HCT116 (cell line): ENCODE measurements at places on chromosomes 1 and 21. TPM values are rescaled to one million over a fixed set of nuclear protein-coding genes. Genes with fewer than 3 reads are reported as not detected.

GRCh38 chr1:201104141-201104540, 8.1 kb downstream of the CACNA1S start:
- H3K36me3 ChIP-seq, result no peaks in the 10 kb centered on the region
- no peak overlapping the region for H3K4me3 ChIP-seq

- H3K36me3 ChIP-seq, result no peaks in the 10 kb centered on the region
- H3K27ac ChIP-seq, result no peak overlapping the region
- no peaks in the 10 kb centered on the region for H3K4me1 ChIP-seq
- H3K4me3 ChIP-seq, result no peak overlapping the region
- H3K27me3 ChIP-seq, result no peaks in the 10 kb centered on the region
- DNase-seq, result no peak
These were observed 26.0 kb downstream of the MACF1 start for GRCh38 chr1:39230261-39231190.

DNA sequence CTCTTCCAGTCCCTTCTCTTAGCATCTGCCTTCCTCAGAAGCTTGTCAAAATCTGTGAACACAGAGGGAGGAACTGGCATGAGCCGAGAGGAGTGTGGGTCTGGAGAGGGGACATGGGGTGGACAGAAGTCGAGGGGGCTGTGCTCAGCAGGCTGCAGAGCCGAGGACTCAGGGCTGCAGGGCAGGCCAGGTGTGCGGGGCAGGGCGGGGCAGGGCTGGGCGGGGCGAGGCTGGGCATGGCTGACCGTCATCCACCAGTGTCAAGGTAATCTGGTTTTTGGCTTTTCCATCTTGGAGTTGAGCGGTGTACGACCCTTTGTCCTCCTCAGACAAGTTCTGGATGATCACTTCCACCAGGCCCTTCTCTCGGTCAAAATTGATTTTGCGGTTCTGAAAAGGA, 44.0 kb downstream of the MYOM3 start:
- no peak overlapping the region for H3K4me3 ChIP-seq
- no peak for DNase-seq
- H3K36me3 ChIP-seq, result no peaks in the 10 kb centered on the region
- no peaks in the 10 kb centered on the region for H3K27me3 ChIP-seq
- H3K4me1 ChIP-seq, result no peaks in the 10 kb centered on the region
- H3K27ac ChIP-seq, result no peak overlapping the region

PRAMEF1 gene
- not detected for total RNA-seq

MIGA1 gene
- 9.6 TPM for total RNA-seq

GRCh38 chr1:234484991-234485739, 6.2 kb upstream of the TARBP1 start:
- no peaks in the 10 kb centered on the region for H3K4me1 ChIP-seq
- no peak overlapping the region for H3K4me3 ChIP-seq
- H3K27me3 ChIP-seq, result peaks cover 13% of the 10 kb centered on the region

- no peak overlapping the region for H3K4me3 ChIP-seq
- no peaks in the 10 kb centered on the region for H3K4me1 ChIP-seq
- H3K36me3 ChIP-seq, result no peaks in the 10 kb centered on the region
- H3K27ac ChIP-seq, result no peak overlapping the region
- peaks cover 54% of the 10 kb centered on the region for H3K27me3 ChIP-seq
- DNase-seq, result no peak
These were observed 96.1 kb upstream of the GRIK3 start for GRCh38 chr1:37130221-37130948.

GRCh38 chr1:51610637-51611036, 6.3 kb upstream of the OSBPL9 start:
- no peak overlapping the region for H3K4me3 ChIP-seq
- no peaks in the 10 kb centered on the region for H3K27me3 ChIP-seq
- H3K27ac ChIP-seq, result no peak overlapping the region
- DNase-seq, result no peak

GRCh38 chr1:229318056-229318455, 24.8 kb downstream of the CCSAP start:
- no peaks in the 10 kb centered on the region for H3K27me3 ChIP-seq
- DNase-seq, result no peak
- no peaks in the 10 kb centered on the region for H3K4me1 ChIP-seq

- no peaks in the 10 kb centered on the region for H3K4me1 ChIP-seq
- no peak overlapping the region for H3K4me3 ChIP-seq
- no peaks in the 10 kb centered on the region for H3K36me3 ChIP-seq
- H3K27ac ChIP-seq, result no peak overlapping the region
- no peak for DNase-seq
These were observed 74.7 kb downstream of the DISC1 start for GRCh38 chr1:231701306-231701705.

MATN1 gene
- total RNA-seq, result 0.12 TPM

- H3K36me3 ChIP-seq, result peaks cover 15% of the 10 kb centered on the region
- no peak overlapping the region for H3K27ac ChIP-seq
- H3K4me3 ChIP-seq, result no peak overlapping the region
- H3K27me3 ChIP-seq, result no peaks in the 10 kb centered on the region
- no peaks in the 10 kb centered on the region for H3K4me1 ChIP-seq
These were observed 45.6 kb downstream of the ZZZ3 start for GRCh38 chr1:77636864-77637263.

PTPN7 gene
- total RNA-seq, result 0.76 TPM

FAAH gene
- 24.8 TPM for total RNA-seq

- DNase-seq, result no peak
- H3K27me3 ChIP-seq, result no peaks in the 10 kb centered on the region
- no peaks in the 10 kb centered on the region for H3K4me1 ChIP-seq
- no peaks in the 10 kb centered on the region for H3K36me3 ChIP-seq
- no peak overlapping the region for H3K27ac ChIP-seq
These were observed 155.4 kb upstream of the C1orf174 start for GRCh38 chr1:4055294-4055967.
